ENCODE measurements at places on chromosomes 7 and 10.

DNA sequence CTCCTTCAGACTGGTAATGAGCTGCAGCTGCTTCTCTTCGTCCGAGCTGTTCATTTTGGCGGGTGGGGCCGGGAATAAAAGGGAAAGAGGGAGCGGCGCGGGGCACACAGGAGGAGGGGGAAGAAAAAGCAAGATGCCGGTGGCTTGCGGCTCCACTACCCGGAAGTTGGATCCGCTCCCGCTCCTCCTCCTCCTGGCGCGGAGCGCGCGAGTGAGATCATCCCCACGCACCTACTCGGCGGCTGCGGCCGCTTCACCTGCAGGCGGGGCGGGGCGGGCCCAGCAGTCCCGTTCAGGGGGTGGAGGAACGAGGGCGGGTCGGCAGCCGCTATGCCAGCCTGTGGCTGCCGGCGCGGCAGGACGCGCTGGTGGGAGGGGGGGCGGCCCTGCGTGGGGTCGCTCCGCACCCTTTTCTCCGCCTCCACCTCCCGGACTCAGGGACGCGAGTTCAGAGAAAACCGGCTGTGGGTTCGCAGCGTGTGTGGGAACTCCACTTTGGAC lies at the start of gene SHTN1:
TSS of gene SHTN1 (minus strand) at position 162 of the 501 bp plus-strand sequence. CDS start at position 54, 108 bp downstream.
- no peak for DNase-seq

DNA sequence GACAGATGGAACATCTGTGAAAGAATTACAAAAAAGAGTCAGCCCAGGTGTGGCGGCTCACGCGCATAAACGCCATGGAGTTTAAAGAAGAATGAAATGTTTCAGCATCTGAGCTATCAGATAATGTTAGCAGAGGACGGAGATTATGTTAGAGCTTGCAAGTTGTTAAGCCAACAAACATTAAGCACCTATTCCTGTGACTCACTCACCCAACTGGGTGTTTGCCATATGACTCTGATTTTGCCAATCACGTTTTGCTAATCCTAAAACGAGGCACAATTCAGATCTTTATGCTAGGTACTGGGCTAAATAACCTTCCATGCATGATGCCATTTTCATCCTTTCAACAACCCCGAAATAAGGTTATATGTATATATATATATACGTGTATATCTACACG lies 29.0 kb upstream of the CCNY start:
- no peak for DNase-seq

- DNase-seq, result no peak
Observed at GRCh38 chr7:156024201-156024600, 211.9 kb upstream of the SHH start.

DNA sequence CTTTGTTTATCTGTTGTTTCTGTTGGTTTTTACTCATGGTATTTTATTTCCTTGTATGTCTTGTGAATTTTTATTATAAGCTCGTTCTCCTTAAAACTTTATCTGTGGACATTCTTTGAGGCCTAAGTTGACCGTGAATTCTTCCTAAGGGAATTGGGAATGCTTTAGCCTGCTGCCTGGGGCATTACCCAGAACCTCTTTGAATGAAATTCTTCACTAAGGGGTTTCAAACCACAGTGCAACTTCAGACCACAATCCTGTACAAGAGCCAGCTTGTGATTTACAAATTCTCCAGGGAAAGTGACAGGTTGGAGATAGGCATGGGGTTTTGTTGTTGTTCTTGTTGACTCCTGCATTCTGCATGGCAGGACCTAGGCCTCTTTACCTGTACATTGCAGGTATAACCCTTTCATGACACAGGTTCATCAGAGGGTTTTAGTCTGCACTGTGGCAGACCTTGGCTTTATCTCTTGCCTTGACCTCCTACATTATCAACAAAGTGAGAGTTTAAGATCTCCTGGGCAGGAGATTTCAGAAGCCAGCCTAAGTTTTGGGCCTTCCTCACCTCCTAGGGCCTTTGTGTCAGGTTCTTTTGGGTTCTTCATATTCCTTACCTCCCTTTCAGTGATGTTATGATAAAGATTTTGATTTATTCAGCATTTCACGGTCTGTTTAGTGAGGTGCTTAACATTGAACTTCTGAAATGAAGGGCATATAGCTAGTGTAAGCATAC lies 70.2 kb downstream of the ABCC2 start:
- DNase-seq, result no peak

- no peak for DNase-seq
Observed at GRCh38 chr10:119834188-119834587, 38.5 kb downstream of the MCMBP start.

- no peak for DNase-seq
Observed at GRCh38 chr10:59078978-59079377, 97.5 kb upstream of the PHYHIPL start.

DNA sequence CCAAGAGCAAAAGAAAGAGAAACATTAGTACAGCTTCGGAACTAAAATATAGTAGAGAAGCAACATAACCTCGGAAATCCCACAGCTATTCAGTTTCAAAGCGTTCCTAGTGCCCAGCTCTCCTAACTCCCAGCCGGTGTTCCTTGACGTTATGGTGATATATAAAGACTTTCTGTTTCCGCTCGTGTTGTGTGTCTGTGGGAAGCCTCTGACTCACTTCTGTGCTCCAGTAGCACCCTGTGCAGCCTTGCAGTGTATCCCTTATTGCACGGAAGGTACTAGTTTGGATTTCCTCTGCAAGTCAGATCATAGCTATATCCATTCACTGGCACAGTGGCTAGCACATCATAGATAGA lies 535 bp downstream of the ASAH2B start:
- no peak for DNase-seq

DNA sequence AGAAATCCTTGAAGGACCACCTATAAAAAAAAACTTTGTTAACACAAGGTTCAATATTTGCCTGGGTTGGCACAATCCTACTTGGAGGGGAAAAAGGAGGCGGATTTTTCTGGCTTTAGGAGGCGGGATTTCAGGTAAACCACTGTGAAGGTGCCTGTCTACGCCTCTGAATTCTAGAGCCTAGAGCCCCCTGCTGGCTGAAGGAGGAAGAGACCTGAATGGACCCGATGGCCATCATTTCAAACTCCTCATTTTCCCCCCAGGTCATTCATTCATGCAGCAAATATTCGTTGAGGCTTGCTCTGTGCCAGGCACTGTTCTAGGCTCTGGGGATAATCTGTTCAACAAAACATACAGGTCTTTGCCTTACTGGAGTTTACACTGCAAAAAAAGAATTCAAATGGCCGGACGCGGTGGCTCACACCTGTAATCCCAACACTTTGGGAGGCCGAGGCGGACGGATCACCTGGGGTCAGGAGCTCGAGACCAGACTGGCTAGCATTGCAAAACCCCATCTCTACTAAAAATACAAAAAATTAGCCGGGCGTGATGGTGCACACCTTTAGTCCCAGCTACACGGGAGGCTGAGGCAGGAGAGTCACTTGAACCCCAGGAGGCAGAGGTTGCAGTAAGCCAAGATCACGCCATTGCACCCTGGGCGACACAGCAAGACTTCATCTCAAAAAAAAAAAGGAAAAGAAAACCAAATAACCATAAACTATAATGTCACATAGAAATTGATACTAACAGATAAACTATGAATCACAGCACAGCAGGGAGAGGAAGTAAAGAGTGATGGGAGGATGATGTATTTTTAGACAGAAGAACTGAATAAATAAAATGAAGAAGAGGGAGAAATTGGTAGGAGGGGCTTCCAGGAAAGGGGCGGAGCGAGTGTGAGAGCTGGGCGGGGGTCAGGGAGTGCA lies 90.1 kb upstream of the NFE2L3 start:
- DNase-seq, result peak; percentile 55

DNA sequence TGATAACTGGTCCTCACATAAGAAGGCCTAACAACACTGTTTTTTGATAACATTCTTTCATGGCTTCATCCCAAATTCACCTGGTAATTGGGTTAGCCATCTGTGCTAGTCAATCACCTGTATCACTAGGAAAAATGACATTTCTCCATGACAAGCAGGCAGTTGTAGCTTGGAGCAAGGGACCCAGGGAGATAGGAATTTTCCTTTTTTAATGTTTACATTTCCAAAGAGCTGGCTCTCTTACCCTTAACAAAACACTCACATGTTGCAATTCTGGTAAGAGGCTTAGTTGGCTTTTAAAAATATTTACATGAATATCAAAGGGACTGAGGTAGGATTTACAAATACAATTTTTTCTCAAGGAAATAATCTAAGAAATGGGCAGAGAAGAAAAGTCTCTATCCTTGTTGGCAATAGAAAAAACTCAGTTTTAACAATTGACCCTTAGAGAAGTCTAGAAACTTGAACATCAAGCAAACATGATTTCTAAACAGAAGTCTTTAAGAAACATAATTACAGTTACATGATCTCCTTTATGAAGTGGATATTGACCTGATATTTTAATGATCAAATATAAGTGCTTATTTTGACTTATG lies 16.1 kb upstream of the AKR1C1 start:
- DNase-seq, result no peak

DNA sequence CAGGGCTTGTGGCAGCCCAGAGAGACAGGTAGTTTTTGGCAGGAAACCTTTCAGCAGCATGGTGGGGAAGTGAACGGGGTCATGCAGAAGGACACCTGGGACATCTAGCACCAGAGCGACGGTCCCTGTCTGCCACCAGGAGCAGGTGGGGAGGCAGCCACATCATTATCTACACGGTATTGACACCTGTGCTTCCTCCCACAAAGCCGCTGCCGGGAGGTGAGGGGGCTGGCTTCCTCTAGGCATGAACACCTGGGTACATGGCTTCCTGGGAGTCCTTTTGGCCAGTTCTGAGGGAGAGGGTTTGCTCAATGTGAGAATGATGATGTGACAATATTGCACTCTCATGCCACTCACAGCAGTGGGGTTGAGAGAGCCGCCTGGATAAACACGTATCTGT lies 275.2 kb downstream of the ACTR3B start:
- DNase-seq, result no peak

DNA sequence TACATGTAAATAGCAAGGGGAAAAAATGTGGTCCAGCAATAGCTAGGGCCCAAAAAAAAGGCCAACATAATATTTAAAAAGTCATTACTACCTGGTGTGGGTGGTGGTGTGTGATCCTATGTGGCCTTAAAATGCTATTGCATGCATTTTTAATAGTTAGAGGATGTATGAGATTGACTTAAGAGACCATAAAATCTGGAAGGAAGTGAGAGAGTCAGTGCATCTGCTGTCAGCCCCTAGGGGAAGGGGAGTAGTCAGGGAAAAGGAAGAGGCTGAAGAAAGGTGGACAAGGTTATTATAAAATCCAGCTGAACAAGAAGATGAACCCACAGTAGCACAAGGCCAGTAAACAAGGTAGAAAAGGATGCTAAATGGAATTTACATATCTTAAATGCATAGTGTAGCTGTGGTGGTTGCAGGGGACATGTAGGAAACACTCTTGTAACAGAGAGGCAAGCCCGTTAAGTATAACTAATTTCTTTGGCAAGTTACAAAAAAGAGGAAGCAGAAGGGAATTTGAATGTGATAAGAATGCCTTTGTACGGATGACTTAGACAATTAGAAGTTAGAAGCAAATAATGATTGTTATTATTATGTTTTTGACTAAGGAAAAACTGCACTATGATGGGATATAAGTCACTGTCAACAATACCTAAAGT lies 11.9 kb upstream of the NDUFA5 start:
- DNase-seq, result no peak

- DNase-seq, result no peak
Observed at GRCh38 chr7:27709137-27710075, 30.6 kb upstream of the TAX1BP1 start.

DNA sequence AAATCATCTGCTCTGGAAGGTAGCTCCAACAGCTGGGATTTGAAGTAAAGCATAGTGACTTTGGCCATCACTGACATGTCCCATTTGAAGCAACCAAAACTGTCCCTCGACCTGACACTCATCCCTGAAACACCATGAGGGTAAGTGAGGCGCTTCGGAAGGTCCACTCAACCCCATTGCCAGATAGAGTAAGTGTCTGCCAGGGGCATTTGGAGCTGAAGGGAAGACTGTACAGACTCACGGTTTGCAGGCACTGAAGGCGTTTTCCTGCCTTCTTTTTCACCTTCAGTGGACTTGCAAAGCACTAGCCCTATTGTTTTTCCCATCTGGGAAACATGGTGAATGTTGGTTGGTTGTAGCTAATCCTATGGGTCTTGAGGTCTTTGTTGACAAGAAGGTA lies 57.6 kb downstream of the IKZF1 start:
- DNase-seq, result no peak

- no peak for DNase-seq
Observed at GRCh38 chr10:76195654-76196390, 764.4 kb downstream of the LRMDA start.

DNA sequence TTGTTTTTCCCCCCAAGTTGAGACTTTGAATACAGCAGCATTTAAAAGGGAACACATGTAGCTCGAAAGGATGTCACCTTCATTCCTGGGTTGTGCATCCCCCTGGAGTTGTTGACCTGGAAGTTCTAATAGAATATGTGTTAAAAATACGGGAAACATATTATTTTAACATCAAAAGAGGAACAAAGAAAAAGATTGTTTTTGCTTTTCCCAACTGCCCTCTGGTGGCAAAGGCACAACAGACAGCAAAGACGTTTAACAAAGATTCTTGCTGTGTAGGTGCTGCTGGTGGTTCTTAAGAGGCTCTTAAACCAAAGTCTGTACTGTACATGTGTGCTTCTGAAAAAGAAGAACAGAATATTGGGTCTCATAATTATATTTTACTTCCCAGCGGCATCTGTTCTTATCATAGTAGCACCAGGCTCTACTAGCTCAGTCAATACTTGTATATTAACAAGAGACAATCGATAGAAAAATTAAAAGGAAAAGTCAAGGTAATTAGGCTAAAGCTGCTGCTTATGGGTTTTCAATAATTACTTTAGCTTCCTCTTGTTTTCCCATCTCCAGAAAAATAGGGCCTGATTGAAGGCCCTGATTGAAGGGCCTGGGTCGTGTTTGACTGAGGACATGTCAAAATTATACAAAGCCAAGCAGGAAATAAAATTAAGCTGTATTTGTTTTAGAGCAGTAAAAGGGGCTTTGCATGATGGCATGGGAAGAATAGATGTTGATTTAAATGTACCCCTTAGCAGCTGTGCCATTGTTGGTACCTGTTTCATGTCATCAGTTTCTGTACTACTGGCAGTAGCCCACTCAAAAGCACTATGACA lies 384.2 kb upstream of the LRGUK start:
- no peak for DNase-seq

DNA sequence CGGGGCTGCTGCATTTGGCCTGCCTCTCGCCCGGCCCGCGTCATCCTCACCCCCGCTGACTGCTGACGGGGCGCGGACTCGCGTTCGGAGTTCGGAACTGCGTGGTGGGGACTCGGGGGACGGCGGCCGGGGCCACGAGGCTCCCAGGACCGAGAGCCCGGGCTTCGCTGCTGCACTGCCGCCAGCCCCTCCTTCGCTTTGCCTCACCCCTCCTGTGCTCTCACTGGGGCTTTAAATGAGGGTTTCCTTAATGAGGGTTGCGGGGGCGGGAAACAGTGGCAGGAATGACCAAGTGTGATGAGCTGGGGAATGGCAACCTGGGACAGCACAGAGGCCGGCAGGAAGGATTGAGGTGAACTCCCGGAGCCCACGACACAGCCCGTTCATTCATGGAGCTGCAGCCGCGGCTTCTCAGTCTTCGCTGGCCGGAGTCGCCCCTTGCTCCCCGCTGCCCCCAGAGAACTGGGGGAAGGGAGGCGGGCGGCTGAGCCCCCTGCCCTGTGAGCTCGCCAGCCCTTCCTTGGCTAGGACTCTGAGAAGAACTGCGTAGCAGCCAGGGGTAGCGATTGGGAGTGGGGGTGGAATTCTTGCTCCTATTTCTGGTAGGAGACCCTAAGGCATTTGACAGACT lies 1.5 kb upstream of the LRRC4 start:
- DNase-seq, result no peak
